ENCODE measurements at places on chromosomes 7 and 10.
A peak's percentile ranks its signal among the peaks of the same experiment; 100 is the strongest.

GRCh38 chr7:29881724-29882123, 75.4 kb downstream of the WIPF3 start:
- DNase-seq, result no peak

DNA sequence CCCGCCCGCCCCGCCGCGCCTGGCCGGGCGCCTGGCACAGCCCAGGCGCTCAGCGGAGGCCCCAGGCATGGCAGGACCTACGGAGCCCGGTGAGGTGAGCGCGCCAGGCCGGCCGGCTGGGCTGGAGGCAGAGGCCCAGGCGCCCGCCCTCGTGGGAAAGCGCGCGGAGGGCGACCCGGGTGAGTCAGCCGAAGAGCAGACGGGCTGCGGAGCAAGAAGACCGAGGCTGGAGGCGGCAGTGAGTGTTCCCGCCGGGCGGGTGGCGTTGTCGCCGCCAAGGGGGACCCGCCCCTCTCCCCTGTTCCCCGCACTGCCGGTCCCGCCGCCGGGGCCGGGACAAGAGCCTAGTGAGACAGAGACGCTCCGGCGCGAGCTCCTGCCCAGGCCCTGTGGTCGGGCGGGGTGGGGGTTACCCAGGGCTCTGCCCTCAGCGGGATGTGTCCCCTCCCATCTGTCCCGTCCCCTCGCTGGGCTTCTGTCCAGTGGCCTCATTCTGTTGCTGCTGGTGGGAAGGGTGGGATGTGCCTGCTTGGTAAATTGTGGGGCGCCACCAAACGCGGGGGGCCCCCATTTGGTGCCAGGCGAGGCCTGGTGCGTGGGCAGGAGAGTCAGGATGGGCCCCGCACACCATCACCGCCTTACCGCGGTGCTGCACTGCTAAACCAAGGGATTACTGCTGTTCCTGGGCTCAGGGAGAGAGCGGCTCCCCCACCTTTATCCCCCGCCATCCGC, 17.0 kb upstream of the NODAL start:
- DNase-seq, result no peak

DNA sequence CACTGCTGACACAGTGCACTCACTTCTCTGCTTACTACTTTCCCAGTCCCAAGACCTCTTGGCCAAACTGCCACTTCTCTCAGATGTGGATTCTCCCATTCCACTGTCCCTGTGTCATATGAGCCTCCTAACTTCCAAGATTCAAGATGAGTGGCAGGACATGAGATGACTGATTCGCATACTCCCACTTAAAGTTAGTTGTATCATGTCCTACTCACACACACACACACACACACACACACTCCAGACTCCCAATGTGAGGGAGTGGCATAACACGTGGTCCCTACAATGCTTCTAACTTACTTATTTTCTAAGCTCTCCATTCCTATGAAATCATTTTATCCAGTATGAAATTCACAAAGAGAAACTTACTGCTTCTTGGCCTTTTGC, 67.0 kb upstream of the CAV2 start:
- no peak for DNase-seq

- DNase-seq, result no peak
These were observed 61.8 kb upstream of the IL6 start for GRCh38 chr7:22664988-22665798.

DNA sequence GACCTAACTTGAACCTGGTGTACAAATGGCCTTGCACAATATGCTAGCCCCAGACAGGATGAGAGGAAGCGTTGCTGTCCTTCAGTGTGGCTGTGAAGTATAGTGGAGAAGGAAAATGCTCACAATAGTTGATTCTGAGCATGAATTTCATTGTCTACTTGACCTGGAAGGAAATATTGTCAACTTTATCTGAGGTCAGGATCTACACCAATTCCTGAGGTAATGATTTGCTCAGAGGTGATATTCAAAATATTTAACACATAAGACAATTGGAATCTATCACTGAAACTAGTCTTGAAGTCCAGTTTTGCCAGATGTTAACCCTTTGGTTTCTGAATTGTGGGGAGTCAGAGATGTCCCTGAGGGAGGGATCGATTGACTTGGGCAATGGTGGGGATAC, 20.9 kb upstream of the ICA1 start:
- no peak for DNase-seq

GRCh38 chr7:134554417-134554966, 5.6 kb downstream of the AKR1B15 start:
- no peak for DNase-seq

- DNase-seq, result peak; percentile 55
These were observed at the start of gene URGCP for GRCh38 chr7:43906331-43907010. TSS of gene URGCP (minus strand) at chr7:43906596. CDS start at chr7:43906575, 21 bp downstream.

DNA sequence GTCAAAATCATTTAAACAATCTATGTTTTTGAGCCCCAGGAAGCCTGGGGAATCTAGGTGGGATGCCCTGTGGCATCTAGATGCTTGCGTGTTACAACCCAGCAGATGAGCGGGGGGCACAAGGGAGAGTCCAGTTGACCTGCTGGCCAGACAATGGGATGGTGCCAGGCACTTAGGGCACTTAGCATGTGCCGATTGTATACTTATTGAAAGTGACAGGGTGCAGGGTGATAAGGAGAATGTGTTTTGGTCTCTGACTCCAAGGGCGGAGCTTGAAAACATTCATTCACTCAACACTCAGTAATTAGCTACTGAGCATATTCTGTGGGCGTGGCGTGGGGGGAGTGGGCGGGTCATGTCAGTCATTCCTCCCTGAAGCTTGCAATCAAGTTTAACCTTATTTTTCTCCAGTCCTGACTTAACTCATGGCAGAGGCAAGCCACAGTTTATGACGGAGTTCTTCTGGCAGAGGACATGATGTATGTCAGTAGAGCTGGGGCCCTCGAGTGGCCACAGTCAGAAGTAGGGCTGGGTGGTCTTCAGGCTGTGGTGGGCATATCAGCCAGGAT, 115.1 kb downstream of the PRKCQ start:
- no peak for DNase-seq

DNA sequence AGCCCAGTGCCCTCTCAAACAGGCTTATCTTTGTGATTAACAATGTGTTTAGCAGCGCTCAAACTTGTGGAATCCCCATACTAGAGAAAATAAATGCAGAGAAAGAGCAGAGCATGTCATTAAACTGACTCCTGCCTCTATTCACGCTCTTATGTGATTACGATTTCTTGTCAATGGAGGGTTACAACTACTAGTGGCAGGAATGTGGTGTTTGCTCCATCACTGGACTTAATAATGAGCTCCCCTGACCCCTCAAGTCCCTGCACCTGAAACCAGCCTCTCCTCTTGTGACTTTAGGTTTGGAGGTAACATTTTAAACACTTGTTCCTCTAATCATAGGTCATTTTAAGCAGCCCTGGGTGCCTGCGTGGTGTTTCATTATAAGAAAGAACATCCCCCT, 121.9 kb downstream of the PLPP4 start:
- DNase-seq, result no peak

DNA sequence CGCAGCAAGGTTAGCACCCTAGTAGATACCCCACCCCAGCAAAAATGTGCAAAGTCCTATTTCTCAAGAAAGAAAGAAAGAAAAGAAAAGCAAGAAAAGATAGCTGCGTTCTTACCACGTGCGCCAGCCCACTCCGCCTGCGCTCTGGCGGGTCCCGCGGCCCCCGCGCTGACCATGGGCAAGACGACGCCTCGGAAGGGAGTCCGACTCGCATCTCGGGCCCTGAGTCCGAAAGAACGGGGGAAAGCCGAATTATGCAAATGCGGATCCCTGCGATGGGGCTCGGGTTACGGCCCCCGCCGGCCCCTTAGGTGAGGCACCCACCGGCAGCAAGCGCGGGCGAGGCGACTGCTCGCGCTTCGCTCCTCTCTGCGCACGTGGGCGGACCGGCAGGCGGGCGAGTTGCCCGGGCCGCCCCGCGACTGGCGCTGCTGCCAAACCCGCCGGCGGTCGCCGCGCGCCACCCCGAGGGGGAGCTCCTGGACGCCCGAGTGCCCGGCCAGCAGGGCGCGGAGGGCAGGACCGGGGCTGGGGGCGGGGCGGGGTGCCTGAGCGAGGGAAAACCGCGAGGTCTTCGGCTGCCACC, 2.4 kb upstream of the EGR2 start:
- no peak for DNase-seq

DNA sequence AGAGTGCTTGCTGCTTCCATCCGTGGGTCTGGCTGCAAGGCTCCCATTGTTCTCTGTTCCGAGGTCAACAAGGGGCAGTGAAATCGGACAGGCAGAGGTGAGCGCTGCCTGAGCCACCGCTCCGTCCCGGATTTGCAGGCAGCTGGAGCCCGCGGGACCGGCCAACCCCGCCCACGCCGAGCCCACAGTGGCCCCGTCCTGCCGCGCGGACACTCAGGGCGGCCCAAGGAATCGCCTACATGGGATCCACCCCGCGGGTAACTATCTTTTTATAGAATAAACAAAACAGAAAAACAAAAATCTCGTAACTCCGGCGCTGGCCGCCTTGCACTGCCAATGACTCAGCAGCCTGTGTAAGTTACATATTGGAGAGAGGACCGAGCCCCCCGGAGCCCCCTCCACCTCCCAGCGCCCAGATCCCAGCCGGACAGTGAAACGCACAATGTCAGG, 1.9 kb downstream of the BNIP3 start:
- no peak for DNase-seq

DNA sequence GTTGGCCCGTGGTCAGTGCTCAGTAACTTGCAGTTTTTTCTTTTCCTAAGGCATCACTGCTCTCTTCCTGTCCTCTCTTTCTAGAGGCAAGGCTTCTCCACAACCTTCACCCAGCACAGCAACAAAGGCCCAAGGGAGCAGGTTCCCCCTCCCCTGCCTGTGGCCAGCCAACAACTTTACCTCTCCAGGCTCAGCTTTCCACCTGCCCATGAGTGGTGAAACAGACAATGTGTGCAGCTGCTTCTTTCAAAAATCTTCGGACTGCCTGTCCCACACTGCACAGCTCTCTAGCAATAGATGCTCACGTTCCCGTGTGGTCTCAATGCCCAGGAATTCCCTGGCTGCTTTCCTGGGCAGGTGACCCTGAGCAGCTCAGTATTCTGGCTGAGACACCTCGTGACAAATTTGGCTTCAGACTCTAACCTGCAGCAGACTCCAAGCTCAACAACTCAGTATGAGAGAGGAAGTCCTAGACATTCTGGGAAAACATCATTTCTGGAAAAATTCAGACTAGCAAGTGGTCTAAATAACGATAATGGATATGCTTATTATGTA, 28.9 kb upstream of the TMEM72 start:
- DNase-seq, result no peak

GRCh38 chr10:131890276-131891195, 10.3 kb upstream of the PPP2R2D start:
- no peak for DNase-seq

DNA sequence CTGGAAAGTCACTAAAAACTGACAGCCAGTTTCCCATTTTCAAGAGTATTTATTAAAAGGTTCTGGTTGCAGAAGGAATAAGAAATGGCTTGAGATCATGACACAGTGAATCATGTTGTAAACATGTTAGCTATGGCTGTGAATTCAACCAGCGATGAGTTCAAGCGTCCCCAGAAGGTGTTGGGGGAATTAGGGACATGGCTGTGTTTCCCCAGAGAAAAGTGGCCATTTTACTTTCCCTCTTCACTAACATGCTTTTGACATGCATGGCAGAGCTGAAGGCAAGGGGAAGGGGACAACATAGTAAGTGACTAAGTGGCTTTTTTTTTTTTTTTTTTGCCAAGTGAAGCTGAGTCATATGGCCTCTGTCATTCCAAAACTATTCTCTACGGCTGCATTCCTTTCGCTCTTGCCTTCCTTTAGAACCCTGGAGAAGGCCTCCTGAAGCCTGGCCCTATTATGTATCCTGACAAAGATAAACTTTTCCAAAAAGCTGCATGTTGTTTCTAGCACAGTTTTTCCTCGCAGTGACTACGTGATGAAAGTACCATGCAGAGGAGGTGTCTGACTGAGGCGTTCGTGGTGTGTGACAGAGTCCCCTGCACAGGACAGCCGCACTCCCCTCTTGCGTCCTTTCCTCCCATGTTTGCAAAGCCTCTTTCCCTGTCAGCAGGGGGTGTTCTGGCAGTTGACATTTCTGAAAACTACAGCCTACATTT, 46.9 kb downstream of the EGFR start:
- DNase-seq, result no peak

DNA sequence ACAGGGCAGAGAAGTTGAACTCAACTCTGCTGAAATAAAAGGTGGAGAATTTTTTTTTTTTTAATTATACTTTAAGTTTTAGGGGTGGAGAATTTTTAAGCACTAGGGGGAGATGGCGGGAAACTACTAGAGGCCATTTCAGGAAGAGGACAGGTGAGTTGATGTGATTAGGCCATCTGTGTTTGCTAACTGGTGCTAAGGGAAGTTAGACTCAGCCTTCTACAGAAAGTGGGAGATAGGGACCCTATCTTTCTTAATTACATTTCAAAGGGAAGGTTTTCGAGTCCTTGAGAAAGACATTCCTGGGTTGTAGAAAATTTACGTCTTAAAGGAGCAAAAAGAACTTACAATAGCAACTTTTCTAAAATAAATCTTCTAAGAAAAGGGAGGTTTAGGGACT, 124.8 kb downstream of the LHFPL3 start:
- no peak for DNase-seq

- no peak for DNase-seq
These were observed 148.0 kb downstream of the NRCAM start for GRCh38 chr7:108308276-108308675.

All from T-helper 1 cell (primary cell).